CD4-positive, alpha-beta T cell treated with Interleukin-15 for 4 hours (primary cell): ENCODE measurements at places on chromosomes 6 and 20.
A peak's percentile ranks its signal among the peaks of the same experiment; 100 is the strongest.

DNA sequence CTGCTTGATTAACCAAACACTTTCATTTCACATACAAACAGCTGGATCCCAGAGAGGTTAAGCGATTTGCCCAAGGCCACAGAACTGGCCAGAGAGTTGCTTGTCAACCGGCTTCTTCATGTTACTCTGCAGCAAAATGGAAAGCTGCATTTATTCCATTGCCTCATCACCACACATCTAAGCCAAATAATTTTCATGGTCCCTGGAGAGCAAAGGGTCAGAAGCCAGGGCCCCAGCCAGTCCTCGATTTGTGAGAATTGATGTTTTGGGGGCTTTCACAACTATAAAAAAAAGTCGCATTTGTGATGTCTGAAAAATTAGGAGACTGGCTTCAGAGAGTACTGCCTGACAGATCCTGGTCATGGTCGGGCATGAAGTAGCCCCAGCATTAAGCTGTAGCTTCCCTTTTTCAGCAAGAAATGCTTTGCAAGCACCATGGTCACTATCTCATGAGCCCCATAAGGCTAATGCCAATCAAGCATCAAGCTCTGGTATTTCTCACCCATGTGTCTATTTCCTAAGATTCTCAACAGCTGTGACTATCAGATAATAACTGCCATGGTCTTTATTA, 95.8 kb downstream of the BANF2 start:
- no peak for DNase-seq

DNA sequence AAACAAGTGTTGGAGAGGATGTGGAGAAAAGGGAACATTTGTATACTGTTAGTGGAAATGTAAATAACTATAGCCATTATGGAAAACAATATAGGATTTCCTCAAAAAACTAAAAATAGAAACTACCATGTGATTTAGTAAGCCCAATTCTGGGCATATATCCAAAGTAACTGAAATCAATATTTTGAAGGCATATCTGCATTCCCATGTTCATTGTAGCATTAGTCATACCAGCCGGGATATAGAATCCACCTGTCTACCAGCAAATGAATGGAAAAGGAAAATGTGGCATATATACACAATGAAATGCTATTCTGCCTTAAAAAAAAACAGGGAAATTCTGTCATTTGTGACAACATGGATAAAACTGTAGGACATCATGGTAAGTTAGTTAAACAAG, 15.3 kb upstream of the C6orf58 start:
- DNase-seq, result no peak

DNA sequence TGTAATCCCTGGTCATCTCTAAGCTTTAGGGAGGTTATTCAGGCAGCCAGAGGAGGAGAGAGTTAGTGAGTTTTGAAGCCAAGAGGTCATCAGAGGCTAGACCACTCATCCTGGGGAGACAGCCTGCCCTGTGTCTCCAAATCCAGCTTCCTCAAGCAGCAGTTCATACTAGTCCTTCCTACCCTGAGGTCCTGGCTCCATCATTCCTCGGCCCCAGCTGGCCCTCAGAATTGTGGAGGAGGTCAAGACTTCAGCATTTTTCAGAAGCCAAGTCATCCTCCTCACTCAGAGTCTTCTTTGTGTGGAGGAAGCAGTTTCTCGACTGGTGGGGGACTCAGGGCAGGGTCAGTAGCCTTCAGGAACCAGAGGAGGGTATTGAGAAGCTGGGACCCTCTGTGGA, 12.4 kb upstream of the KIAA1755 start:
- DNase-seq, result no peak

GRCh38 chr6:4487538-4487937, 288.7 kb upstream of the CDYL start:
- no peak for DNase-seq

GRCh38 chr20:49187330-49187850, 744 bp downstream of the STAU1 start:
- no peak for DNase-seq

DNA sequence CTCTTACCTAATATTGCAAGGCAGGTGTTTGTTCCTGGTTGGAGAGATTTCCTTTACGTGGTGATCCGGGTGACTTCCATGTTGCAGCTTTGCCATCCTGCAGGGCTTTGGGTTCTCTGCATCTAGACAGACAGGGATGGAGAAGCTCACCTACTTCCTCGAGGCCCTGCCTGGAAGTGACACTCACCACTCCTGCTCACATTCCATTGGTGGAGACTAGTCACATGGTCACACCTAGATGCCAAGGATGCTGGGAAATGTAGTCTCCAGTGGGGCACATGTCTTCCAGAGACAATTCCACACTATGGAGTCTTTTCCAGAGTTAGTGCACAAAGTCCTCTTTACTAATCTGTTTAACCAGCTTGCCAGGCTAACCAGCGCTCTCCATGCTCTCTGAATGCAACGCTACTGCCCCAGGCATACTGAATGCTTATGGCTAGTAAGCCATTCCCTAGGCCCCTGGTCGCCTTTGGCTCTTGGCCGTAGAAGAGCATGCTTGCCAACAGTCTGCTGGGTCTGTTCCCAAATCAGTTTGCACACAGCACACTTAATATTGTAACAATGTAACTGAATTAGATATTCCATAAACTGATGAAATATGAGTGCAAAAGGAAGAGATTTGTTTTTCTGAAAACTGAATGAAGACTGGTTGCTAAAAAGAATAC, 6.7 kb upstream of the KCNK15 start:
- DNase-seq, result peak; percentile 39

- peak; percentile 11 for DNase-seq
These were observed 1.5 kb downstream of the TP53INP2 start for GRCh38 chr20:34705397-34706301.

- DNase-seq, result no peak
These were observed 25.0 kb downstream of the SLC22A1 start for GRCh38 chr6:160146454-160147145.

DNA sequence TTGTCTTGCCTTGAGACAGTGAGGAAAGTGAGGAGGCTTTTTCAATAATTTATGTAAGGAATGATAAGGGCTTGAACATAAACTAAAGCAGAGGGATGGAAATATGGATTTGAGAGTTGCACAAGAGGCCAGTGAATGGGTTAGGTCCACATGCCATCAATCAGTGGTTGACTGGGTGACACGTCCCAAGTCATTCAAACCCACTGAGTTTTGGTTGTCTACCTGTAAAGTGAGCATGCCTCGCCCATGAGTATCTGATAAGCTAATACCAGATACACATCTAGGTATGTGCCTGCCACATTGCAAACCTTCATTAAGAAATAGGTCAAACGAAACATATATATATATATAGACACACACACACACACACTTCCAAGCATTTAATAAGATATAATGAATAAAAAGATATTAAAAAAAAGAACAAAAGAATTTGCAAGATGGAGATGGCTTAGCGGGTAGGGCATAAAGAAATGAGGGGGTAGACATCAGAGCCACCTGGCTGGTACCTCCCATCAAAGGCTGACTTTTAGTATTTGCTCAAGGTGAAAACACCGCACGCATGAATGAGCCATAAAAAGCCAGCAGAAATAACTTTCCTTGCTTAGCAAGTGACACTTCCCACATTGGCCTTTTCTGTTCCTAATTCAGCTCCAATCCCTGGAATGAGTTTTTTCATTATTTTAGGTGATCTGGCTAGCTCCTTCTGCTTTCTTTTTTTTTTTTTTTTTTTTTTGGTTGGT, 109.1 kb upstream of the GGTLC1 start:
- DNase-seq, result no peak

- DNase-seq, result no peak
These were observed 88.0 kb downstream of the SCML4 start for GRCh38 chr6:107735906-107736635.

DNA sequence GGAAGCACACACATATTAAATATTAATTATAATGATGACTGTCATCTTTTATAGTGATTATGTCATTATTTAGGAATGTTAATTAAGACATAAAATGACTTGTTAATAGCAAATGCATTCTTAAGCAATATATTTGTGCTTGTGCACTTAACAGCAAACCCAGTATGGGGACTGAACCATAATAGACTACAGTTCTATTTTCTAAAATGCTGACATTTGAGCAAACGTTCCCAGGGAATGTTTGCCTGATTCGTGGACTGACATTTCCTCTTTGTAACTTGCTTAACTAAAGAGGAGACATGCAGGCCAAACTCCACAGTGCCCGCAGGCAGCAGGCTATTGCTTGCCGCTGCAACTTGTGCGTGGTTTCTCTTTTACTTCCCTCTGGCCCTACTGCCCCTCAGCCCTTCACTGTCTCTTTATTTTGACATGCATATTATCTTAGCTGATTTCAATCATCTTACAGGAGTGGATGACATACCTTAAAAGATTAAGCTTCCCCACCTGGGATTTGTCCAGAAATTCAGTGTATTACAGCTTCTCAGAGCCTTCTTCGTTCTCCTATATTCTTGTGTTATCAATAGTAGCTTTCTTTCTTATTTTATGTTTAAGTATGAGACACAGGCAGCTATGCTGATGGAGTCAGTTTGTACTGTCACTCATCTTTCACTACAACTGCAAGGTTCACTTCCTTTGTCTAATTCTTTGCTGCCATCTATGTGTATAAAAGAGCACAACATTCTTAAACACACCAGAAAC, 141.5 kb downstream of the GMDS start:
- peak; percentile 21 for DNase-seq

DNA sequence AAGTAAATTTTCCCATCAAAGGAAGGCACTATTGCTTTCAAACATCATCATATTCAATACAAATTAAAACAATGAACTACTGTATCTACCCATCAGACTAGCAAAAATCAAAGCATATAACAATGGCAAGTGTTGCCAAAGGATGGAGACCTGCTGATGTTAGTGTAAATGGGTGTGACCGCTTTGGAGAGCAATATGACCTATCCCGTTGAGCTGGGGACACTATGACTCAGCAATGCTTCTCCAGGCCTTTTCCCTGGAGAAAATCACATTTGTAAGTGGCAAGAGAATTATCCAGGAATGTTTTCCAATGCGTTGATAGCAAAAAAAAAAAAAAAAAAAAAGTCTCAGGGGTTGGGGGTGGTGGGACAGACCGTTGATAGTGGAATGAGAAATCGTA, 46.1 kb downstream of the PHACTR3 start:
- no peak for DNase-seq

DNA sequence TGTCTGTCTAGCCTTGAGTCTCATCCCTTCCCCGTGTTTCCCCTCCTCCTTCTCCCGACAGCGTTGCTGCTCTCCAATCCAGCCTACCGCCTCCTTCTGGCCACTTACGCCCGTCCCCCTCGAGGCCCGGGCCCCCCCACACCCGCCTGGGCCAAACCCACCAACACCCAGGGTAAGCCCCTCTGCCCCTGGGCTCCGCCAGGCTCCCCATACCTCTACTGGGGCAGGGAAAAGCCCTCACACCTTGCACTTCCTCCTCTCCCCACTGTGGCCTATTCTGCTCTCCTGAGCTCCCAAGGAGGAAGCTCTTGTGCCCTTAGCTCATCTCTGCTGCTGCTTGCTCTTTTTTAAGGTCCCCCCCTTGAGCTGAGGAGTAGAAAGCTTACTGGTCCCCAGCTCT, 11.0 kb downstream of the DDR1 start:
- DNase-seq, result no peak

DNA sequence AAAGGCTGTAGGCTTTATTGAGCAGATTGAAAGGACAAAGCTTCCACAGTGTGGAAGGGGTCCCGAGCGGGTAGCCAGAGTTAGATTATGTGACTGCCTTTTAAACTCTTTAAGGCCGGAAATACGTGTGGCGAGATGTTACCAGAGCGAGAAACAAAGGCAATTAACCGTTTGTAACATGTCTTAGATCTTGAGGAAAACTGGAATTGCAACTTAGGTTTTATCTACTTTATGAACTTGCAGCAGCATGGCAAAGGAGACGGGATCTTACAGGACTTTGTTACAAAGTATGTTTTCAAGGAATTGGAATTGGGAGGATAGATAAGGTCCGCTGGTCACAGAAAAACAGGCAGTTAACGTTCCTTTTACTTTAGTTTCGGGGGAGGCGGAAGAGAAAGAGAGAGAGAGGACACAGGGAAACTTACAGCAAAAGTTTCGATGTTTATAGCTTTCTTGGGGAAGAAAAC, 594.7 kb upstream of the ADGRB3 start:
- DNase-seq, result no peak

DNA sequence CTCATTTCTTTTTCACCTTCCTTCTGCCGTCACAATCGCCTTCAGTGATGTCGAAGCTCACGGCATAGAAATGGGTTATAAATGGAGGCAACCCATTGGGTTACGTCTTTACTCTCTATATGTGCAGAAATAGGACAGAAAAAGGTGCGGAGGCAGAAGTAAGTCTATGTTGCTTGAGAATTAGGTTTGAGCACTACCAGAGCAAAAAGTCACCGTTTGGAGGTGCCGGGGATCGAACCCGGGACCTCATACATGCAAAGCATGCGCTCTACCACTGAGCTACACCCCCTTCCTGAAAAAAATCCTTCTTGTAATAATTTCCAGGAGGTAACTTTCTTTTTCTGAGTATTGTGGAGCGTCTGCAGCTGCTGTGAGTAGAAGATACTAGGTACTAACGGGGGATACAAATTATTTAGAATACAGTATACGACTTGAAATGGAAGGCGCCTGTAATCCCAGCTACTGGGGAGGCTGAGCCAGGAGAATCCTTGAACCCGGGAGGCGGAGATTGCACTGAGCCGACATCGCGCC, 134.2 kb downstream of the TRIM27 start:
- no peak for DNase-seq

GRCh38 chr6:41736800-41737555, 1.6 kb upstream of the TFEB start:
- DNase-seq, result no peak

GRCh38 chr6:157171801-157172200, 151.5 kb downstream of the TMEM242 start:
- no peak for DNase-seq

DNA sequence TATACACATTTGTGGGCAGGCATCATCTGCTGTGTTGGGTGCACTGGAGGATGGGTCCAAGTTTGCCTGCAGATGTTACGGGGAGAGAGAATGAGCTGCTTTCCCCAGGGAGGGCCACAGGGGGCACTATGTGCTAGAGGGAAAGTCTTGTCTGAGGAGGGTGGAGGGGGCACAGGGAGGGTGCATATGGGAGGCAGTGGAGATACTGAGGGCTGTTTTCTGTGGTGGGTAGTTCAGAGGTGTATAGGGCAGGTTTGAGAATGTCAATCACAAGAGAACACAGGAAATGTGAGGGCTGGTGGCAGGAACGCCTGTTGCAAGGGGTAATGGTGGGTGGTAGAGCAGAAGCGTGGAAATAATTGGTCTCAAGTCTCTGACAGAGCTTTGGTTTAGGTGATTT, 7.7 kb upstream of the PTPRA start:
- peak; percentile 30 for DNase-seq

GRCh38 chr20:16955971-16956370, 207.8 kb downstream of the OTOR start:
- DNase-seq, result no peak

GRCh38 chr20:5968462-5968861, 18.0 kb downstream of the MCM8 start:
- DNase-seq, result no peak

- no peak for DNase-seq
These were observed 77.7 kb downstream of the ANKRD60 start for GRCh38 chr20:58150772-58151171.
